Amniotic stem cell (primary cell): ENCODE measurements at places on chromosomes 16 and 17.

DNA sequence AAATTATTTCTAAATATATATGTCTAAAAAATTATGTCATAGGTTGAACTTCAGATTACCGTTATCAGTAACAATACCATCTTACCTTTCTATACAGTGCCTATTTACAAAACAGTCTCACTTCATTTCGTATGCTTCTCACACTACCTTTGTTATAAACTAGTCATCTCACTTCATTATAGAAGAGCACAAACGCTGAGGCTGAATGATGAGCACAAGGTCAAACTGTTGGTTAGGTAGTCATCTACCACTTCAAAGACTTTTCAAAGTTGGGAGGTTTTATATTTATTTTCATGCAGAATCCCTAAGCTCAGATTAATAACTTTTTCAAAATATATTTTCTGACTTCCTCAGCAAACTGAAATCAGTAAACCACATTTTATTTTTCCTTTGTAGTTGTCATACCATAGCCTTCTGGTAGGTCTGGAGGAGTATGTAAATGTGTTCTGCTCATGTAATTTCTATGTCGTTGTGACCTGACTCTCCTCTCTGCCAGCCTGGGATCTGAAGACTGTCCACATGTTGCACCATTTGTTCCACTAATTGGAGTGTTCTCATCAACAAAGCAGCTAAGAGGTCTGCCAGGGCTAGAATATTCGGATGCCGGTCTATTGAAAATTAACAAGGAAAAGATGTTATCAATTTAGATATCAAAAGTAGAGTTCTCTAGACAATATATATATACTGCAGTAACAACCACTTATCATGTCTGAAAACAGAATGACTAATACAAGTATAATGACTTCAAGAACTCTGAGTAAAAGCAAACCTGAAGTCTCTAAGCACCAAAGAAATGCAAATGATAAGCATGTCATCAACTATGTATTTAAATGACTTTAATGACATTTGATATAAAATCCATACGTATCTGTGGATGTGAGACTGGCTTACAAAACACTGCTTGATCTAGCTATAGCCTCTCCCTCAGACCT is 73.9 kb downstream of the CEP95 start:
- no peak for DNase-seq

DNA sequence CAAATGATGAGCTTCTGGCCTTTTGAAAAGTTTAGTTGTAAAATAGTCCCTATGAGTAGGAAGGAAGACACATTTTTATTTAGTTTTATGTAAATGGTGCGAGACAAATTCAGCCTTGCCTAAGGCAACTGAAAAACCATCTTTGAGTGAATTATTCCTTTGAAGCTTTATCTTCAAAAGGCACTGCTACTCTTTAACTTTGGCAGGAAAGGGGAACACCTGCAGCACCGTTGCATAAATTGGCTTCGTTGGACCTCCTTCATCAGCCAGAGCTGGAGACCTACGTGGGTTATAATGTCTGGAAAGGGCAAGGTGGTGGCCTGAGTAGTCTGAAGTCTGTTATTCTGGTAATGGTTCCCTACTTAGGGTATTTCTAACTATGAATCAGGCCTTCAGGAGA is 373.5 kb downstream of the KCNJ2 start:
- no peak for DNase-seq

- DNase-seq: no peak
Observed at GRCh38 chr17:37614823-37615222, 5.6 kb upstream of the SYNRG start.

DNA sequence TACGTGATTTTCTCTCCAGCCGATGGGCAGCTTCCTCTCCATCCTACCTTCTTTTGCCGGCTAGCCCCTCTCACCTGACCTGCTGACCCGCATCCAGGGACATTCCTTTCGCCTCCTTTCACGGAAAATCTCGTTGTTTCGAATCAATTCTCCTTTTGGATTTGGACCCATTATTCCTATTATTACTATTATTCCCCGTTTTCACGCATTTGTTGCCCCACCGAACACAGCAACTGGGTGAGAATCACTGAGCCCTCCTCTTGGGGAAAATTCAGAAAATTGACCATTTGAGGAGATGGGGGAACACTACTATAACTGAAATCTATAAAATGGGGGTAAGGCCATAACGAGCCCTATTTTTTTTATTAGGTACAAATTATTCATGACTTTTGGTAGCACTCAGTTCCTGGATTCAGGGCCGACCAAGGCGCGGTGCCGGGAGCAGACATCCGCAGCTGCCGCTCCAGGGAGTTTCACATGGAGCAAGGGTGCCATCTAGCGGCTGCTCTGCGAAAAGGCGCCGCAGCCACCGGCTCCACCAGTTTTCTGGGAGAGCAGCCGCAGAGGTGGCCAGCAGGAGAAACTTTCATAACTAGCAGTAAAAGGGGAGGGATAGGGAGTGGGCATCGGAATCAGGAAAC is 3.3 kb upstream of the HOXB8 start:
- DNase-seq: peak; percentile 12

DNA sequence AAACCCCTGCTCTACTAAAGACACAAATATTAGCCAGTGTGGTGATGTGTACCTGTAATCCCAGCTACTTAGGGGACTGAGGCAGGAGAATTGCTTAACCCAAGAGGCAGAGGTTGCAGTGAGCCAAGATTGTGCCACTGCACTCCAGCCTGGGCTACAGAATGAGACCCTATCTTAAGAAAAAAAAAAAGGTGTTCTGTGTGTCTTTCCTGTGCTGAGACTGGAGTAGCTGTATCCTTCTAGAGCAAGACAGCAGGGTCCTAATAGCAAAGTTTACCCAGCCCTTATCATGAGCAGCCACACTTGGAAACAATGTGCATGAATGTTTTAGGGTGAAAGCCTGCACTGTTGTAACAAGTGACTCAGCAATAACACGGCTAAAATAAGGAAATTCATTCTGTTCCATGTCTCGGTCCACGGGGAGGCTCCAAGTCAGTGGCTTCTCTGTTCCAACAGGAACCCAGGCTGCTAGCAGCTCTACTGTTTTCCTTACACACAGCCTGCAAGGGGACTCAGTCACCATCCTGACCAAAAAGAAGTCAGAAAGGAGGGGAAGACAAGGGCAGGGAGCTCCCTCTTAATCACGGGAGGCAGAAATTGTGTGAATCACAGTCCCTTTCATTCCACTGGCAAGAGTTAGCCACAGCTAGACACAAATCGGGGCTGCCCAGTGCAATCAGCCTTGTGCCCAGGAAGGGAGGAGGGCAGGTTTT is 7.1 kb upstream of the SLC5A11 start:
- no peak for DNase-seq

- DNase-seq: no peak
Observed at GRCh38 chr17:12691173-12691572, 25.5 kb downstream of the MYOCD start.
